CD4-positive, alpha-beta memory T cell (primary cell): ENCODE measurements at places on chromosomes 12 and 14. TPM values are rescaled to one million over a fixed set of nuclear protein-coding genes. Genes with fewer than 3 reads are reported as not detected.

The TDRD9 gene
- 0.28 TPM for total RNA-seq

The MLF2 gene
- 79.8 TPM for total RNA-seq

The KRT77 gene
- not detected for total RNA-seq

The MYO1A gene
- total RNA-seq = 1.2 TPM

The SLC38A4 gene
- total RNA-seq = not detected

The C12orf60 gene
- total RNA-seq = 1.3 TPM

The ABCC9 gene
- not detected for total RNA-seq

The EXOC3L4 gene
- not detected for total RNA-seq

The ENDOU gene
- not detected for total RNA-seq

The GUCY2C gene
- total RNA-seq = not detected

The DIO2 gene
- total RNA-seq = not detected
